ENCODE measurements at places on chromosomes 1 and 21.

GRCh38 chr1:119040906-119041305, 52.8 kb upstream of the TBX15 start:
- H3K4me1 ChIP-seq, result no peaks in the 10 kb centered on the region
- no peak overlapping the region for H3K27ac ChIP-seq
- H3K27me3 ChIP-seq, result no peaks in the 10 kb centered on the region
- no peak overlapping the region for H3K4me3 ChIP-seq
- H3K36me3 ChIP-seq, result no peaks in the 10 kb centered on the region

DNA sequence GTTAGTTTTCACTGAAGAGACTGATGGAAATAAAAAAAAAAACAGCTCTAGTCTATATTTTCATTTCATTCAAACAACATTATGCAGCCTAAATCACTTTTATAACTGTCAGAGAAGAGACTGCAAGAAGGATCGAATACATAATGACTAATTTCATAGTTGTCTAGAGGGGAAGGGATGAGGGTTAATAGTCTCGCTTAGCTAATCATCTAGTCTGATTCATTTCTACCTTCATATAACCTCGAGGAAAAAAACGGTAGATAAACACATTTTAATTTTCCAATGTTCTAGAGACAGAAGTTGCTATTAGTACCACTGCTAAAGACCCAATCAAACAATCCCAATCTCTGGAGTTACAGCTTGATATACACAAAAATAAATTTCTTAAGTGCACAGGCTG, 3.5 kb downstream of the FUBP1 start:
- no peak overlapping the region for H3K27ac ChIP-seq
- H3K36me3 ChIP-seq, result no peaks in the 10 kb centered on the region
- H3K27me3 ChIP-seq, result no peaks in the 10 kb centered on the region

- no peaks in the 10 kb centered on the region for H3K36me3 ChIP-seq
- H3K4me1 ChIP-seq, result no peaks in the 10 kb centered on the region
- DNase-seq, result no peak
- no peak overlapping the region for H3K27ac ChIP-seq
- no peak overlapping the region for H3K4me3 ChIP-seq
These were observed 381.1 kb upstream of the KAZN start for GRCh38 chr1:14217384-14217783.

DNA sequence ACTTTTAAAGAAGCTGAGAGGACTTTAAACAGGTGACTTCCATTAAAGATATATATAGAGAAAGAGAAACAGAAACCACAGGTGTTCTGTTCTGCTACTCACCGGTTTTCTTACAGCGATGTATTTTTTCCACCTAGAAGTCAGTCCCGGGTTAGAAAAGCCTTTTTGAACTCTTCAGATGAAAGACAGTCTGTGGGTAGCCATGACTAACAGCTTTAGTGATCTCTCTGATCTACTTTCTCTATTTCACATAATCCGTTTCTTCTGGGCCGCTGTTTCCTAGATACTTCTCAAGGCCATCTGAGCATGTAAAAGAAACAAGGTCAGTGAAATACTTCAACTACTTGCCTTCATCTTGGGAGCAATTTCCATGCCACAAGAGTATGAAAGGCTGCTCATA, 25.1 kb downstream of the WDR64 start:
- H3K27me3 ChIP-seq, result no peaks in the 10 kb centered on the region
- H3K4me1 ChIP-seq, result no peaks in the 10 kb centered on the region
- DNase-seq, result no peak
- no peak overlapping the region for H3K27ac ChIP-seq
- no peak overlapping the region for H3K4me3 ChIP-seq

DNA sequence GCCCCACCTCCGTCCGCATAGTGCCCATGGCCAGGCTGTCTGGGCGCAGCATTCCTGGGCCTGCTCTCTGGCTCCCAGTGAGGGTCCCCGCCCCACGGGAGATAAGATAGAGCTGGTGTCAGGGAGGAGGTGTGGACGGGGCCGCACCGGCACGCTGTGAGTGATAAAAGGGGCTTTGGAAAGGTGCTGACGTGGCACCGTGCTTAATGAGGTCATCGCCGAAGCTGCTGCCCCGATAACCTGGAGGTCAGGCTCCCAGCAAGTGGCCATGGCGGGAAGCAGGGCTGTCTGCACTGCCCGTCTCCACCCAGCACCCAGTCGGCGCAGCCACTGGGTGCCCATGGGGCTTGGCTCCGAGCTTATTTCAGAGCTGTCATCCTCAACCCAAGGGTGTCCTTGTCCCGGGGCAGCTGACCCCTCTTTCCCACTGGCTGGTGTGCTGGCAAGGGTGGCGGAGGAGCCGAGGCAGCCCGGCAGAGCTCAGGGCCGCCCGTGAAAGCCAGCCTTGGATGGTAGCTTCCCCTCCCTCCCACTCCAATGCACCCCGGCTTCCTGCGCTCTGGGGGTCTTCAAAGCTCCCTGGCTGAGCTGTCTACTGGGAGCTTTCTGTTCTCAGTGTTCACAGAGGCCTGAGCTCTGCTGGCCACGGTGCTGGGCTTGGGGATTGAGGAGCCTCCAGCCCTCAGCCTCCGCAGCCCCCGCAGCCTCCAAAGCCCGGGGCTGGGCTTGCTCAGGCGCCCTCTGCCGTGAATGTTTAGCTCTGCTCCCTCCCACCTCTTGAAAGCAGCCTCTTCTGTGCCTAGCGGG, 105.1 kb upstream of the ARHGEF16 start:
- peak overlapping the region; percentile 64 for H3K27ac ChIP-seq
- H3K36me3 ChIP-seq, result no peaks in the 10 kb centered on the region
- no peak overlapping the region for H3K4me3 ChIP-seq
- H3K27me3 ChIP-seq, result no peaks in the 10 kb centered on the region

DNA sequence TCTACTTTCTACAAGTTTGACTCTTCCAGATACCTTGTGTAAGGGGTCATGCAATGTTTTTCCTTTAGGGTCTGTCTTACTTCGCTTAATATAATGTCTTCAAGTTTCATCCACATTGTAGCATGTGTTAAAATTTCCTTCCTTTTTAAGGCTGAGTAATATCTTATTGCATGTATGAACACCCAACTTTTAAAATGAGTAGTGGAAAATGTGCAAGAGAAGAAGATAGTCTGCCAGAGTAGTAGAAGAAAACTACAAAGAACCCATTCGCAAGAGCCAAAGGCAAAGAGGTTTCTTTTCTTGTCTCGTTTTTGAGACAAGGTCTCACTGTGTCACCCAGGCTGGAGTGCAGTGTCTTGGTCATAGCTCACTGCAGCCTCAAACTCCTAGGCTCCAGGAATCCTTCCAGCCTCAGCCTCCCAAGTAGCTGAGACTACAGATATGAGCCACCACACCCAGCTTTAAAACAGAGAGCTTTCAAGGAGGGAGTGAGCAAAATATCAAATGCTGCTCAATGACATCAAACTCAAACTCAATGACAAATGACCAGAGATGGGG, 9.4 kb downstream of the IL23R start:
- no peak overlapping the region for H3K4me3 ChIP-seq
- no peak for DNase-seq
- H3K36me3 ChIP-seq, result no peaks in the 10 kb centered on the region

DNA sequence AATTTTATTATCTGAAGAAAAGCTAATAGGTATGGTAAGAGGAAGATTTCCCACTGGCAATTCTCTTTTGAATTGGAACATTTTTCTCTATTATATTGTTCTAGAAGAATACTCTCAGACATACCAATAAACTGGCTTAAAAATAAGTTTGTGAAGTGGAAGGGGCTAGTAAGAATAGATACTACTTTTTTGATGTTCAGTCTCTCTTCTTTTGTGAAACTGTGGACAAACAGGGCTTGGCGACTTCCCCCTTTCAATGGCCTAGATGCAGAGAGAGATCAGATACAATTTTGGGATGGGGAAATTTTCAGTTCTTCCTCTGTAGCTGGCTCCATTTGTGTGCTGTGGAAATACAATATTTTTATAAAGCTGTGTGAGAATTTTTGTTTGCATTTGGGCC, 2.5 kb downstream of the PBX1 start:
- no peaks in the 10 kb centered on the region for H3K36me3 ChIP-seq
- H3K4me3 ChIP-seq, result peak overlapping the region; percentile 95
- peaks cover 2% of the 10 kb centered on the region for H3K4me1 ChIP-seq
- no peaks in the 10 kb centered on the region for H3K27me3 ChIP-seq

DNA sequence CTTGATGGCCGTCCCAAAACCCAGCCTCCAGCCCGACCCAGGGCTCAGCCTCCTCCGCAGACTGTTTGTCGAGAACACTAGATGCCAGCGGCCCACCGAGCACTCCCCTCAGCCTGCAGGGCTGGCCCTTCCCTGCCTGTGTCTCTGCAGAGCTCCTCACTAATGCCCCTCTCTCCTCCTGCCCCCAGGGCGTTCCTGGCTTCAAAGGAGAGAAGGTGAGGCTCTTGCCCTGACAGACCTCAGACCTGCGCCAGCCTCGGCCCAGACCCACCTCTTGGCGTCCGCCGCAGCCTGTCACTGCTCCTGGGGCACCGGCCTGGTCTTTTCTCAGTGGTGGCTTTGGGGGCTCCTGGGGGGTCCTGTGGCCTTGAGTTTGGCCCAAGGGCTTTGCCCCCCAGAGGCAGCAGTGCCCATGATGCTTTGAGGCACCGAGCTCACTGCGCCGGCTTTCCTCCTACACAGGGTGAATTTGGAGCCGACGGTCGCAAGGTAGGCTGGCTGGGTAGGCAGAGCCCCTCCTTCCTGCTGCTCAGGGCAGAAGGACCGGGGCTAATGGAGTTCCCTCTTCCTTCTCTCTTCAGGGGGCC, 18.4 kb downstream of the COL6A2 start:
- no peaks in the 10 kb centered on the region for H3K27me3 ChIP-seq
- peaks cover 52% of the 10 kb centered on the region for H3K36me3 ChIP-seq
- H3K27ac ChIP-seq, result no peak overlapping the region

GRCh38 chr1:10607228-10607627, 132.5 kb downstream of the PEX14 start:
- no peaks in the 10 kb centered on the region for H3K27me3 ChIP-seq
- no peak overlapping the region for H3K4me3 ChIP-seq
- no peak overlapping the region for H3K27ac ChIP-seq
- H3K36me3 ChIP-seq, result no peaks in the 10 kb centered on the region

DNA sequence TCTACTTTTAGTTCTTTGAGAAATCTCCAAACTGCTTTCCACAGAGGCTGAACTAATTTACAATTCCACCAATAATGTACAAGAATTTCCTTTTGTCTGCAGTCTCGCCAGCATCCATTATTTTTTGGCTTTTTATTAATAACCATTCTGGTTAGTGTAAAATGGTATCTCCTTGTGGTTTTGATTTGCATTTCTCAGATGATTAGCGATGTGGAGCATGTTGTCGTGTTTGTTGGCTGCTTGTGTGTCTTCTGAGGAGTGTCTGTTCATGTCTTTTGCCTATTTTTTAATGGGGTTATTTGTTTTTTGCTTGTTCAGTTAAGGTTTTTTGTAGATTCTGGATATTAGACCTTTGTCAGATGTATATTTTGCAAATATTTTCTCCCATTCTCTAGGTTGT, 131.5 kb downstream of the MAST2 start:
- no peak overlapping the region for H3K27ac ChIP-seq
- no peak overlapping the region for H3K4me3 ChIP-seq
- no peaks in the 10 kb centered on the region for H3K27me3 ChIP-seq
- no peaks in the 10 kb centered on the region for H3K4me1 ChIP-seq

DNA sequence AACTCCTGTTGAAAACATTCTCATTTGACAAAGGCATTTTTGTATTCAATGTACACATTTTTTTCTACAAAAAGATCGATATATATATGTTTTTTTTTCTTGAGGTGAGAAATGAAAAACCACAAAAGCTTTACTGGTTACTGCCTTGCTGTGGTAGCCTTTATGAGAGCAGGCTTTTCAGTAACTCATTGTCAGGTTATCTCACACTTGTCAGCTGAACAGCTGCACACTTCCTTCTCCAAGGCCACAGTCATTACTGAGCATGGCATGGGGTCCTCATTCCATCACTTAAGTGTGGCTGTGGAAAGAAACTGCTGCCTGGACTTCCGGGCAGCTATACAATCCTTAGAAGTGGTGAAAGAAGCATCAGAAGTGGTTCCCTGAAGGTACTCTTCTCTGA, 169.3 kb upstream of the ZP4 start:
- H3K4me3 ChIP-seq, result no peak overlapping the region
- DNase-seq, result no peak
- no peaks in the 10 kb centered on the region for H3K36me3 ChIP-seq
- H3K27ac ChIP-seq, result no peak overlapping the region
- no peaks in the 10 kb centered on the region for H3K27me3 ChIP-seq

DNA sequence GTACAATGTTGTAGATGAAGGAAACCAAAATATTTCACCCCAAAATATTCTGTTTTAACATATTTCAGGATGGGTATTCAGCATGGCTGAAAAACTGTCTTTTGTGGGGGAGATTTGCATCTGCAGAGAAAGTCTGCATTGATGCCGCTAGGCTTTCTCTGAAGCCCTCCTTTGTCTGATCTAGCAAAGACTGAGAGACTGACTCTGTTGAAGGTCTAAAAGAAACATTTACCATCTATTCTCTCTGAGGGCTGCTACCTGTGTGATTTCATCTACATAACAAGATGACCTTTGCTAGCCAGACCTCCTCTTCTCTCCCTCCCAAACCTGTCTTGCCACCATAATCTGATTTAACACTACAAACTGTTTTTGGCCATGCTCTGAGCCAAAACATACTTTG, 12.4 kb upstream of the MT1HL1 start:
- H3K27me3 ChIP-seq, result no peaks in the 10 kb centered on the region
- H3K36me3 ChIP-seq, result no peaks in the 10 kb centered on the region
- DNase-seq, result no peak
- H3K4me1 ChIP-seq, result peaks cover 7% of the 10 kb centered on the region

DNA sequence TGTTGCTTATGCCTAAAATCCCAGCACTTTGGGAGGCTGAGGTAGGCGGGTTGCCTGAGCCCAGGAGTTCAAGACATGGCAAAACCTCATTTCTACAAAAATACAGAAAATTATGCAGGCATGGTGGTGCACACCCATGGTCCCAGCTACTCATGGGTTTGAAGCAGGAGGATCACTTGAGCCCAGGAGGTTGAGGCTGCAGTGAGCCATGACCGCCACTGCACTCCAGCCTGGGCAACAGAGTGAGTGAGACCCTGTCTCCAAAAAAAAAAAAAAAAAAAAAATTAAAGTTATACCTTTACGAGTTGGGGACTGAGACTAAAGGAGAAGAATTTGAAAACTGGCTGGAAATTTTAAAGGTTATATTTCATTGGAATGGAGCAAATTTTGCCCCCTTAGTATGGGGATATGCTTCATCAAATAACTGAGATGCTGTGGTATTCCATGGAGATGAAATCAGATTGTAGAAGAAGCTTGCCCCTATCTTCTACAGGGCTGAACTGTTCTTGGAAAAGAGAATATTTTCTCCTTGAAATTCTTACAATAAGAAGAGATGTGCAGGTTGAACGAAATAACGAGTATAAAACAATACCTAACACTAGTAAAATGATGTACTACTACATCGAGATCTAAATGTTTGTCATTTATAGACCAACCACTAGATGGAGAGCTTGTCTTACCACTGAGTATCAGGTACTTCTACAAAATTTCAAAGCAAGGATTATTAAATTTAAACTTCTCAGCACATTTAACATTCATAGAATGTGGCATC, 34.9 kb upstream of the SCYL3 start:
- no peak for DNase-seq
- H3K4me1 ChIP-seq, result no peaks in the 10 kb centered on the region
- no peaks in the 10 kb centered on the region for H3K36me3 ChIP-seq
- H3K4me3 ChIP-seq, result no peak overlapping the region
- no peak overlapping the region for H3K27ac ChIP-seq
- H3K27me3 ChIP-seq, result no peaks in the 10 kb centered on the region

GRCh38 chr1:201049248-201049831, 25.8 kb upstream of the KIF21B start:
- H3K4me1 ChIP-seq, result no peaks in the 10 kb centered on the region
- DNase-seq, result no peak
- no peaks in the 10 kb centered on the region for H3K27me3 ChIP-seq
- no peak overlapping the region for H3K4me3 ChIP-seq

GRCh38 chr1:194159941-194160340, 973.5 kb upstream of the B3GALT2 start:
- no peak for DNase-seq
- no peak overlapping the region for H3K27ac ChIP-seq
- no peaks in the 10 kb centered on the region for H3K4me1 ChIP-seq
- H3K27me3 ChIP-seq, result no peaks in the 10 kb centered on the region

Measured in aorta (tissue), 5 donors.